ENCODE measurements at places on chromosomes 3 and 15. TPM values are rescaled to one million over a fixed set of nuclear protein-coding genes. Genes with fewer than 3 reads are reported as not detected.

CIB2 gene
- 14.0 TPM for total RNA-seq

KPNA1 gene
- 26.9 TPM for total RNA-seq

ALG1L2 gene
- 1.8 TPM for total RNA-seq

TGM5 gene
- not detected for total RNA-seq

GPR171 gene
- total RNA-seq: 13.7 TPM

SAMD7 gene
- 0.18 TPM for total RNA-seq

C3orf33 gene
- total RNA-seq: 6.7 TPM

KBTBD13 gene
- total RNA-seq: 1.2 TPM

UBAP1L gene
- total RNA-seq: 5.6 TPM

CEP63 gene
- total RNA-seq: 18.3 TPM

P4HTM gene
- total RNA-seq: 51.4 TPM

LMOD3 gene
- 9.8 TPM for total RNA-seq

GHSR gene
- not detected for total RNA-seq

B3GALNT1 gene
- total RNA-seq: 38.1 TPM

ZBBX gene
- 3.6 TPM for total RNA-seq

C3orf20 gene
- 0.18 TPM for total RNA-seq

PLA2G4D gene
- not detected for total RNA-seq

GHRL gene
- total RNA-seq: 3.6 TPM

CHRD gene
- total RNA-seq: 32.6 TPM

FANCD2OS gene
- total RNA-seq: not detected

ADPRH gene
- 7.6 TPM for total RNA-seq

NCKIPSD gene
- 19.3 TPM for total RNA-seq

OR5K2 gene
- not detected for total RNA-seq

NOX5 gene
- 0.23 TPM for total RNA-seq

C3orf80 gene
- total RNA-seq: 0.53 TPM

GRAMD2A gene
- total RNA-seq: 0.82 TPM

ADAMTS9 gene
- total RNA-seq: 151 TPM

NANOGP8 gene
- 1.7 TPM for total RNA-seq

CLDN18 gene
- total RNA-seq: 0.29 TPM

FOXB1 gene
- total RNA-seq: not detected

PLD1 gene
- 29.8 TPM for total RNA-seq

LXN gene
- 21.3 TPM for total RNA-seq

DZIP1L gene
- total RNA-seq: 53.6 TPM

HHLA2 gene
- total RNA-seq: 13.8 TPM

POLQ gene
- total RNA-seq: 3.8 TPM

APOD gene
- total RNA-seq: 9.4 TPM
